ENCODE measurements at places on chromosomes 12 and 14. TPM values are rescaled to one million over a fixed set of nuclear protein-coding genes. Genes with fewer than 3 reads are reported as not detected.

NEMP1 gene
- 6.1 TPM for total RNA-seq

ADAM21 gene
- total RNA-seq: 0.26 TPM

RND1 gene
- total RNA-seq: 6.1 TPM

ITGA7 gene
- 0.13 TPM for total RNA-seq

CEBPE gene
- not detected for total RNA-seq

FGD4 gene
- 9.2 TPM for total RNA-seq

KLHL33 gene
- total RNA-seq: under 0.01 TPM

ZNF140 gene
- 33.4 TPM for total RNA-seq

STX2 gene
- 22.9 TPM for total RNA-seq

C1S gene
- 0.13 TPM for total RNA-seq

NEUROD4 gene
- not detected for total RNA-seq

HOXC11 gene
- not detected for total RNA-seq

CFAP251 gene
- total RNA-seq: 4.2 TPM

KCNJ8 gene
- total RNA-seq: under 0.01 TPM

POU6F1 gene
- total RNA-seq: 3.0 TPM

FSCB gene
- not detected for total RNA-seq

SLC6A12 gene
- 0.13 TPM for total RNA-seq

MFAP5 gene
- total RNA-seq: 0.13 TPM

GYS2 gene
- total RNA-seq: not detected

NOS1 gene
- total RNA-seq: under 0.01 TPM

ZFP36L1 gene
- 24.8 TPM for total RNA-seq

GPRC5A gene
- total RNA-seq: 1.8 TPM

AMHR2 gene
- total RNA-seq: not detected

AKAP6 gene
- 0.25 TPM for total RNA-seq

TMEM233 gene
- 0.89 TPM for total RNA-seq

RAB21 gene
- total RNA-seq: 8.0 TPM

P2RX7 gene
- 3.9 TPM for total RNA-seq

STAB2 gene
- total RNA-seq: 71.1 TPM

DDX47 gene
- total RNA-seq: 48.5 TPM

BMAL2 gene
- 31.8 TPM for total RNA-seq

CMKLR1 gene
- total RNA-seq: 0.13 TPM

OR4E2 gene
- total RNA-seq: not detected

SCNN1A gene
- total RNA-seq: under 0.01 TPM

GPR132 gene
- under 0.01 TPM for total RNA-seq

SAMD4A gene
- total RNA-seq: 20.8 TPM

KCNA1 gene
- total RNA-seq: under 0.01 TPM

SPX gene
- total RNA-seq: not detected

TBX3 gene
- total RNA-seq: 0.89 TPM

P2RX2 gene
- not detected for total RNA-seq

SVOP gene
- not detected for total RNA-seq

ANKRD33 gene
- 0.26 TPM for total RNA-seq

EEF1AKMT3 gene
- total RNA-seq: 4.5 TPM

EXOC3L4 gene
- not detected for total RNA-seq

COCH gene
- 7.2 TPM for total RNA-seq

OR4K1 gene
- not detected for total RNA-seq

IAPP gene
- not detected for total RNA-seq

KERA gene
- total RNA-seq: not detected
